ENCODE measurements at places on chromosomes 4 and X. TPM values are rescaled to one million over a fixed set of nuclear protein-coding genes. Genes with fewer than 3 reads are reported as not detected.

The SYTL5 gene
- 3.9 TPM for total RNA-seq

The BEX1 gene
- total RNA-seq, result 2.0 TPM

The ADH1C gene
- total RNA-seq, result 50.1 TPM

- no peak for DNase-seq
Measured at GRCh38 chr4:115279330-115279729, 165.9 kb upstream of the NDST4 start.

DNA sequence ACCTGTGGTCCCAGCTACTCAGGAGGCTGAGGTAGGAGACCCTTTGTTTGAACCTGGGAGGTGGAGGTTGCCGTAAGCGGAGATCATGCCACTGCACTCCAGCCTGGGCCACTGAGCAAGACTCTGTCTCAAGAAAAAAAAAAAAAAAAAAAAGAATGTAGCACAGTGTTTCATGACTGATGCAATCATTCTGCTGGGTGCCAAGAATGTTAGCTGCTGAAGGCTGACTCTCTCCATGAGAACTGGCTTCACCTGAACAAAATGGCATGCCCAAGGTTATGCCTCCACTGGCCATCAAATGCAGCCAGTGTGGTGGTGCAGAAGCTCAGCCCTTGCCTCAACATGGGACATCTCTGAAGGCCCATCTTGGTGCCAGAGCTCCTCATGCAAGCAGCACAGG lies 412.1 kb downstream of the ADAM29 start:
- DNase-seq, result no peak
